Thyroid gland (tissue), 4 donors: ENCODE measurements at places on chromosomes 1 and 21. TPM values are rescaled to one million over a fixed set of nuclear protein-coding genes. Genes with fewer than 3 reads are reported as not detected.
A peak's percentile ranks its signal among the peaks of the same experiment; 100 is the strongest.

The TRIM58 gene
- 36.1 TPM for total RNA-seq

The AMIGO1 gene
- 13.5 TPM for total RNA-seq

DNA sequence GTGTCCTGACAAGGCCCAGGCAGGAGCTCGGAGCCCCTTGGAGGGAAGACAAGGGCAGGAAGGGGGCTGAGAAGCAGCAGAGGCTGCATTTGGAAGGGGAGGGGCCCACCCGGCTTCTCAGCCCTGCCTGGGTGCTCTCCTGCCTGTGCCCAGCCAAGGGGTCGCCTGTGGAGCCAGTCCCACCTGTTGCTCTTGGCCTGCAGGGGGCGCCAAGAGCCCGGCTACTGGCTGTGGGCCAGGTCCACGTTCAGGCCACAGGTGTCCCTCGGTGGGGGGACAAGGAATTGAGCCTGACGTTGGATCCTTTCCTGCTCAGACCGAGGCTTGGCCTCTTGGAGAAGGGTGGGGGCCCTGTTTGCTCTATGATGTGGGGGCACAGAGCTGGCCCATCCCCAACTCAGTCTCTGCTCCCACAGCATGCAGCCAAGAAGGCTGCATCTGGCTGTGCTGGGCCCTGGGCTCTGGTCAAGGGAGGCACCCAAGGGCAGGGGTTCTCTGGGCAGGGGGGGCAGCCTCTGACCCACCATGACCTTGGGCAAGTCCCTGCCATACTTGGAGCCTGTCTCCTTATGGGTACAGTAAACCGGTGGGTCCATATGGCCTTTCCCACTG lies 10.9 kb downstream of the WNT4 start:
- DNase-seq: peak; percentile 65

DNA sequence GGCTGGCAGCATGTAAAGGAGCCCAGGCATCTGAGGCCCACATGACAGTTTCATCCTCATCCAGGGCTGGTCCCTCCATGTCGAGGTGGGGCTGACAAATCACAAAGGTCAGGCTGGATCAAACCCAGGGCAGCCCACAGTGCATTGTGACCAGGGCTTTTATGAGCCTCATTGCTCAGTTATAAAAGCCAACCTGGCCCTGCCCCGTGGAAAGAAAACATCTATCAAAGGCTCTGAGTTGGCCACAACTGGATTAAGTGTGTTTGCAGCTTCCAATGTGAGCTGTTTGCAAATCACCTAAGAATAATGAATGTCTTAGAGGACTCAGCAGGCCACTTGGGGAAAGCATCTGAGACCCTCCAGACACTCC lies 45.4 kb downstream of the GRHL3 start:
- no peak for DNase-seq

DNA sequence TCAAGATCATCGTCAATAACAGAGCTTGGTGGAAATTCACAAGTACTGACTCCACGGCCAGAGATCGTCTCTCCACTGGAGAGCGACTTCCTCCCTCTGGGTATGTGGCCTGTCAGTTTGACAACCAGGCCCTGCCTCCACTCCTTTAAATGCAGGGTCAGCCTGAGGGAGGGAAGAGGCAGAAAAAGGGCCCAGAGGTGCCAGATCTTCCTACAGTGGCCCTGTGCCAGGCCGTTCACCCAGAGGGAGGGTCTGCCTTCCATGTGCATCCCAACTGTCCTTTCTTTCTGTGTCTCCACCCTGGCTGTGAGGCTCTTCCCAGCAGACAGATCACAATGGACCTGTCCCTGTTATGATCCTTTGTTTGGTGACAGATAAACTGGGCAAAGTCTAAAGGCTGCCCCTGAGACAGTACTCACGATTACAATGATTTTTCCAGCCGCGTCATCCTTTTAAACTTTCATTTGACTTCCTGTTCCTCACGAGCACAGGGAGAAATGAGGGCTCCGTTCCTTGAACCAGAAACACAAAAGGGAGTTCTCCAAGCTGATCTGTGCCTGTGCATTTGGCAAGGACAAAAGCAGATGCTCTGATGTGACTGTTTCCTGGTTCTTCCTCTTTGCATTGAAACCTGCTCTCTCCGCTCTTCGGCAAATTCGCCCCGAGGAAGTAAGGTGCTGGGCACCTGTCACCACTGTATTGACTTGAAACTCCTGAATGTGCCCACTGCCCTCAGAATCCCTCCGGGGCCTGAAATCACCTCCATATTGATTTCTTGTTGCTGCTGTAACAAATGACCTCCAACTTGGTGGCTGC lies 126.7 kb downstream of the PGBD5 start:
- no peak for DNase-seq

DNA sequence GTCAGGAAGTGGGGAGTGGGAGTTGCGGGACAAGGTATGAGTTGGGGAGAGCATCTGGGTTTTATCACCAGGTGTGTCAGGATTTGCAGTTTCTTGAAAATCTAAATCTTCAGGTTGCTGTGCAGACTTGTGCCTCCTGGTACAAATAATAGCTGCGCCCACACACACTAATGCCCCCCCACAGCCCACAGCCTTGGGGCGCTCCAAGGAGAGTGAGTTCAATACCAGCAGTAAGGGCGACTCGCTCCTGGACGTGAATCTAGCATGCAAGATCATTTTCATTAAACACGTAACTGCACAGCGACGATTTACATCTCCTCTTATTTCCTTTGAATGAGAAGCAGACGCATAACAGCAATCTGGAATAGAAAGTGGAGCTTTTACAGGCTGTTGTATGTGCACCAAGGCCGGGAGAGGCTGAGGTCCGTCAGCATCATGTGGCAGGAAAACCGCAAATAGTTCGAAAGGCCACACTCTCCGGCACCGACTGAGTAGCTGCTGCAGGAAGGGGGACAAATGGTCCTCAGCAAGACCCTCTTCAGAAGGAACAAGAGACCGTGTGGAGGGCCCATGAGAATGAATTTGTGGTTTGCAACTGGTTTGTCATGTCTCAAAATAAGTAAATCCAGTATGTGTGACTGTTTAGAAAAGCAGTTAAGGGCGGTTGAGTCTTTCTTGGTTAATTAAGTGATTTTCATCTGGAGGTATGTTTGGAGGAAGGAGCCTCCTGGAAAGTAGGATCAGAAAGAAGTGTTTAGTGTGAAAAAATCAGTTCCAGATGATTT lies 439.5 kb downstream of the SMYD3 start:
- no peak for DNase-seq

The XCL1 gene
- not detected for total RNA-seq

- DNase-seq: no peak
Observed at GRCh38 chr21:27257908-27258556, 291.1 kb upstream of the ADAMTS5 start.

- no peak for DNase-seq
Observed at GRCh38 chr1:185512442-185512841, 195.4 kb upstream of the IVNS1ABP start.

DNA sequence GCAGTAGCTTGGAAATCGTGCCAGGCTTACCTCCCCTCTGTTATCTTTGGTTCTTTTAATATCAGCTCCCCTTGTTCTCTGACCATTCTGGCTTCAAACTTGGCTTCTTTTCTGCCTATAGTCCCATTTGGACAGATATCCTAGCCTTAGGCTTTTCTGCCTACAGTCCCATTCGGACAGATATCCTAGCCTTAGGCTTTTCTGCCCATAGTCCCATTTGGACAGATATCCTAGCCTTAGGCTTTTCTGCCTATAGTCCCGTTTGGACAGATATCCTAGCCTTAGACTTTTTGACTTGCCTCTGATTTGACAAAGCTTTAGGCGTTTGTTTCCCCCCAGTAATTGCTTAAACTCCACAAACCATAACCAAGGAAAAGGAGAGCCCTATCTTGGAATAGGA lies 25.6 kb downstream of the CHML start:
- DNase-seq: no peak

GRCh38 chr1:67896826-67897225 lies 63.6 kb upstream of the GNG12 start:
- DNase-seq: no peak

DNA sequence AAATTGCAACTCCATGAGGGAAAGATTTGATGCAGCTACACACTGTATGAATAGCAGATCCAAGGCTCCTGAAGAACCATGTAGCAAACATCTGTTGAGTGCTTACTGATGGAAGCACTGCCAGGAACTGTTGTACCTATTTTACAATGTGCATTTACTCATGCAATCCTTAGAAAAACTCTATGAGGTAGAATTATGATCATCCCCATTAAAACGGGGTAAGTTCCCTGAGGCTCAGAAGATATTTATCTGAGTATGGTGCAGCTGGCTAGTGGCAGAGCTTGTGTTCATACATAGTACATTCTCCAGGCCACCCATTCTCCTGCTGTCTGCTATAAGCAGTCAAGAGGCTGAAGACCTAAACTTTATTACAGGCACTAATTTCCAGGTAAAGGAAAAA lies 54.4 kb upstream of the C8B start:
- no peak for DNase-seq

DNA sequence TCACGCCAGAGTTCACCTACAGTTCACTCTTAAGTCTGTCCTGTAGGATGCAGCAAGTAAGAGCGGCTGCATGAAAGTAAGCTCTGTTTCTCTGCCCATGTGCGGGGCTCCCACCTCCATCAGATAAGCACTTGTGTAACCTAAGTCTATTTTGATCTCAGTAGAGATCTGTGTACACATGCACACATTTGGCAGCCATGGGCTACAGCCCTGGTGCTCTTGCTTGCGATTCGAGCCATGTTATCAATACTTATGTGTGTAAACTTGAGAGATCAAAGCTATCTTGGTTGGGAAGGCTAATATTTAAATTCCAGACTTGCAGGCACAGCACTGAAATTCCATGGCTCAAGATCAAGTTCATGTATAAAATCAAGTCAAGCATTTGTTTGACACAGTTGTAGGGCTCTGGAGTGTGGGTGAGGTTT lies 244.7 kb upstream of the FGGY start:
- DNase-seq: no peak

- DNase-seq: no peak
Observed at GRCh38 chr1:71668065-71668464, 587.2 kb upstream of the ZRANB2 start.

- no peak for DNase-seq
Observed at GRCh38 chr1:107991371-107992066, 26.5 kb upstream of the VAV3 start.

DNA sequence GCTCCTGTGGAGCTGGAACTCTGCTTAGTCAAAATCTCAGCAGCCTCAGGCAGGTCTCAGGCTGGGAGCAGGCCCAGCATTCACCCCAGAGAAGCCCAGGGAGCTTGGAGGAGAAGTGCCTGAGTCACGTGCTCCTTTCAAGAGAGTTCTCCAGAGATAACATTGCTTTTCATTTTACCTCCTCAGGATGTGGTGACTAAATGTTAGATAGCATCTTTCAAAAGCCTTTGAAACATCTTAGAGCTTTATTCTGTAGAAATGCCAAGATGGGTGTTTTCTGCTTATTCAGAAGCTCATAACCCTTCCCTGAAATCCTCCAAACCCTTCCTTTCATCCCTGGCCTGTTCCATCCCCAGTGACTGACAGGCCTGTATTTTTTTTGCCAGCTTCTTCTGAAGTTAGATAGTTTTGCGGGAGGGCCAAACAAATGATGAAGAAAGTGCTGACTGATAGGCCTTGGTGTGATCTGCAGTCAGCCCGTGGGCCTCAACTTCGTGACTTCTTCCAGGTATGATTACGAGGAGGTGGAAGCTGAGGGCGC lies 58.0 kb downstream of the PGM1 start:
- DNase-seq: peak; percentile 29

DNA sequence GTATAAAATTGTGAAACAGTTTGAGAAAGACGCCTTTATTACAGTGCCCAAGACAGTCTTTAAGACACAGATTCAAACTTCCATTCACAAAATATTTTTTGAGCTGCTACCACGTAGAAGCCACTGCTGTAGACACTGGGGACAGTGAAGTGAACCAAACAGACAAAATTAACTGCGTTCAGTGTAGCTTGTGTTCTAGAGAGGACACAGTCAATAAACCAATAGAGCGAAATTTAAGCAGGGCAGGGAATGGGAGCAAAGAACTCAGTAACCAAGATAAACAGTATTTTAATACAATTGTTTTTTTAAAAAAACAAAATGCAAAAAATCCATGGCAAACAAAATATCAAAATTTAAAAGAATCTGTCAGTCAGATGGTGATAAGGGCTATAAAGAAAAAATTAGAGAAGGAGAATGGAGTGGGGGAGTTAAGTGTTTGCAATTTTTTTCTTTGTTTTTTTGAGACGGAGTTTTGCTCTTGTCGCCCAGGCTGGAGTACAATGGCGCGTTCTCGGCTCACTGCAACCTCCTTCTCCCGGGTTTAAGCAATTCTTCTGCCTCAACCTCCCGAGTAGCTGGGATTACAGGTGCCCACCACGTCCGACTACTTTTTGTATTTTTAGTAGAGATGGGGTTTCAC lies 719 bp upstream of the PARS2 start:
- DNase-seq: no peak

GRCh38 chr1:206893380-206893779 lies 3.9 kb upstream of the IL24 start:
- DNase-seq: no peak

GRCh38 chr1:13540866-13541265 lies 27.1 kb upstream of the LRRC38 start:
- DNase-seq: no peak

The RGS7 gene
- not detected for total RNA-seq

The TRPM2 gene
- 0.78 TPM for total RNA-seq

The OLIG2 gene
- not detected for total RNA-seq

GRCh38 chr1:105632342-105633196 lies 1423.9 kb upstream of the PRMT6 start:
- DNase-seq: no peak

DNA sequence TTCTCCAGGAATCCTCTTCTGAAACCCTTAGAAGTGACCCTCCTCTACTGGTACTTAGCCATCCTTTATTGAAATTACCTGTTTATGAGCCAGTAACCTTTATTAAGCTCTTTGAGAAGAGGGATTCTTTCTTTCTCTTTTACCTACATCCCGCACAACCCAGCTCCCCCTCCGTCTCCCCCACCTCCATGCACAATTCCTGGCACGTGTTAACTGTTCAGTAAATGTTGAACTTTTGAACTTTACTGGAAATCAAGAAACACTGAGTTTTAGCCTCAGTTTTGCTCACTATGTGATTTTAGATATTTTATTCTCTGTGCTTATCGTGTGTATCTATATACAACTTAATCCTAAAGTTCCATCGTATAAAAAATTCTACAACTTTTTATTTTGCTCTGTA lies 1.8 kb downstream of the TMED5 start:
- DNase-seq: no peak

- no peak for DNase-seq
Observed at GRCh38 chr1:18340158-18340764, 140.5 kb upstream of the KLHDC7A start.

The FAM229A gene
- total RNA-seq: 5.1 TPM

The SLC35F3 gene
- total RNA-seq: not detected

GRCh38 chr1:153560241-153560640 lies 5.4 kb downstream of the S100A2 start:
- no peak for DNase-seq

GRCh38 chr1:4726620-4727341 lies 72.4 kb downstream of the AJAP1 start:
- no peak for DNase-seq

GRCh38 chr21:40672602-40673001 lies 174.4 kb downstream of the DSCAM start:
- no peak for DNase-seq

- no peak for DNase-seq
Observed at GRCh38 chr1:202982715-202983430, 15.8 kb upstream of the CYB5R1 start.

GRCh38 chr1:107486349-107486748 lies 345.5 kb downstream of the NTNG1 start:
- no peak for DNase-seq

GRCh38 chr1:119275145-119276134 lies 93.1 kb upstream of the HAO2 start:
- peak; percentile 48 for DNase-seq

GRCh38 chr1:198564716-198565115 lies 24.2 kb upstream of the ATP6V1G3 start:
- no peak for DNase-seq

GRCh38 chr1:52368383-52369172 lies 2.6 kb upstream of the CC2D1B start:
- DNase-seq: peak; percentile 72
